ENCODE measurements at places on chromosomes 7 and 10. TPM values are rescaled to one million over a fixed set of nuclear protein-coding genes. Genes with fewer than 3 reads are reported as not detected.

Gene PTPRN2
- 0.42 TPM for total RNA-seq

Gene DGKI
- total RNA-seq, result 1.4 TPM

Gene FEZF1
- not detected for total RNA-seq

Gene SPDYE6
- total RNA-seq, result not detected

Gene TUBAL3
- total RNA-seq, result not detected

Gene HSPA12A
- 0.04 TPM for total RNA-seq

- no peak for DNase-seq
Measured at GRCh38 chr10:112904000-112904399, 46.0 kb upstream of the TCF7L2 start.

DNA sequence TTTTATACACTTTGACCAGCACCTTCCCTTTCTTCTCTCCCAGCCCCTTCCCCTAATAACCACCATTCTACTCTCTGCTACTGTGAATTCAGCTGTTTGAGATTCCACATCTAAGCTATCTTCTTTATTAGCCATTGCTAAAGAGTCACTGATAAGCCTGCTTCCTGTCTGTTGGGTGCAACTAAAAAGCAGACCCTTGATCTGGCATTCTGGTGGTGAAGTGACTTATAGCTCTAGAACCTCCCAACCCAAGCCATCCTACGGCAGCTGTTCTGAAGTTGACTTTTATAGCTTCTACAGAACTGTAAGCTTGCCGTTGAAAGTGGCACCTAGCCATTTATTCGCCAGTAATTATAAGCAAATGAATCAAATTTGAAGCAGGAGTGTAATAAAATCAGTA is 105.6 kb downstream of the AHR start:
- DNase-seq, result no peak

GRCh38 chr10:44044549-44044948 is 340.3 kb downstream of the CXCL12 start:
- DNase-seq, result no peak

DNA sequence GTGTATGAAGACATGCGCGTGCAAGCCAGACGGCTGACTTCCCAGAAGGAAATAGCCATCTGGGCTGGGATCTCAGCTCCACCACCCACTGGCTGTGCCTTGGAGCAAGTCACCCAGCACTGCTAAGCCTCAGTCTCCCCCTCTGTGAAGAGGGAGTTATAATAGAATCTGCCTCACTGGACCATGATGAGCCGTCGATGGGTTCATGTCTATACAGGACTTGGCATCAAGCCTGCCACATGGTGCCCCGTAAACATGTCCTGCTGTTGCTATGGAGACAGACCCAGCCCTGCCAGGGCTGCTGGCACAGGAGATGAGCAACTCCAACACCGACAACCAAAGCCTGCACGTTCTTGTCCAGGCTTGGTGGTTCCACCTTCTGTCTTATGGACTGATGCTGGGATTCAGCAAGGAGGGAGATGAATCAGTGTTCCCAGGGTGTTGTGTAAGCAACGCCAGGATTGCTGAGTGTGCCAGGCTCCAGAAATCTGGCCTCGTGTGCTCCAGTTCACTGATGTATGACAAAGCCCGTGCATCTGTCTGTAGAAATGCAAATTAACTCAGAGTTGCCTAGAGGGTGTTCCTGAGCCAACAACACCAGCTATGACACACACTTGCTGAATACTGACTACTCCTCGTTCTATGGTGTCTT is 5.6 kb downstream of the GPR15LG start:
- peak; percentile 21 for DNase-seq

DNA sequence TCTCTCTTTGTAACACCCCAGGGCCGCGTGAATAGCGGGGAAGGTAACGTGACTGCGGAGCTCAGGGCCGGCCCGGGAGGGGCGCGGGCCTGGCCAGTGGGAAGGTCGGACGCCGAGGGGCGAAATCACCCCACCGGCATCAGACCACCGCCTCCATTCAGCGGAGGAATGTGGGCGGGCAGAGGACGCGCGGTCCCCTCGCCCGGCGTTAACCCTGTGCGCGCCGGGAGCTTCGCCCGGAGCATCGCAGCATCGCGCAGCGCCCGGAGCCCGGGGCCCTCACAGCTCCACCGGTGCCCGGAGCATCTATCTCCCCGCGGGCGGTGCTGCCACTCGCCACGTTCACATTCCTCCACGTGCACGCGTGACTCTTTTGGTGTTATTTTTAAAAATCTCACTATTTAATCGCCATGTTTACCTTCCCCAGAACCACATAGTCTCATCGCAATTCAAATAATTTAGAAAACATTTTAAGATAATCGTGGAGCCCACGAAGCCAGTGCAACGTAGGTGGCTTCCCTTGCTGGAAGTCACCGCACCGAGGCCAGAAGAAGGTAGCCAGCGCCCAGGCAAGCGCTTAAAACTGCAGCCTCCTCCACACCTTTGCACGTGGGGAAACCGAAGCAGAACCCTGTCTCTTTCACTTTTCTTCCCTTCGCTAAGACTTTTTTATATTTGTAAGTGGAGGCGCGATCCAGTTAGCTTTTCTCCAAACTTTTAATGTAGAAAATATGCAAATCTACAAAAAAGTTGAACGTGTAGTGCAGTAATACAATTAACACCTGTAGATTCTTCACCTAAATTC is 21.8 kb downstream of the FGFBP3 start:
- peak; percentile 8 for DNase-seq

DNA sequence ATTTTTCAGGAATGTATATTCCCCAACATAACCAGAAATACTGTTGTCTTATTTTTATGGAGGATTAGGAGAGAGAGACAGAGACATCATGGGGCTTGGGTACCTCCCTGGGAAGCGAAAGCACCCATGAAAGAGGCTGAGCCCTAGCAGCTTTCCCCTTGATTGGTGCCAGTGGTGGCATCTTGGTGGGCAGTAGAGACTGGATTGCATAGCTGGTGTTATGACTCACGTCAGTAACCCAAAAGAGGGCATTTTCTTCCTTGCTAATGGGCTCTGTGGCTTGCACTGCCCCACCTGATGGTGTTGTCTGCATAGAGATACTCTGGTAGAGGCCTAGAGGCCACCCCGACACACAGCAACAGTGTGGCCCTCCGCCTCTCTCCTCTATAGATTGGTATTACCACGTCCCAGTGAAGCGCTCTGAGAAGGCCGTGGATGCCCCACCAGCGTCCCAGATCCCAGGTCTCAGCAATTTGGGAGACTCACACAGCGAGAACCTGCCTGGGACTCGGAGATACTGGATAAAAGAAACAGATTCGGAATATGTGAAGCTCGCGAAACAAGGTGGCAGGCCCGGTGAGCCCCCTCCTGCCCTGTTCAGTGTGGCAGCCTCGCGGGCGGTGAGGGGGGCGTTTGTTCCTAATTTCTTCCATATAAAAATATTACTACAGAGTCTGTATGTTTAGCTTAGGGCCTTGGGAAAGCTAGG is 5.8 kb downstream of the C7orf57 start:
- DNase-seq, result no peak

- no peak for DNase-seq
Measured at GRCh38 chr7:33251301-33251700, 121.9 kb downstream of the BBS9 start.
